ENCODE measurements at places on chromosomes 3 and 15. TPM values are rescaled to one million over a fixed set of nuclear protein-coding genes. Genes with fewer than 3 reads are reported as not detected.

DNA sequence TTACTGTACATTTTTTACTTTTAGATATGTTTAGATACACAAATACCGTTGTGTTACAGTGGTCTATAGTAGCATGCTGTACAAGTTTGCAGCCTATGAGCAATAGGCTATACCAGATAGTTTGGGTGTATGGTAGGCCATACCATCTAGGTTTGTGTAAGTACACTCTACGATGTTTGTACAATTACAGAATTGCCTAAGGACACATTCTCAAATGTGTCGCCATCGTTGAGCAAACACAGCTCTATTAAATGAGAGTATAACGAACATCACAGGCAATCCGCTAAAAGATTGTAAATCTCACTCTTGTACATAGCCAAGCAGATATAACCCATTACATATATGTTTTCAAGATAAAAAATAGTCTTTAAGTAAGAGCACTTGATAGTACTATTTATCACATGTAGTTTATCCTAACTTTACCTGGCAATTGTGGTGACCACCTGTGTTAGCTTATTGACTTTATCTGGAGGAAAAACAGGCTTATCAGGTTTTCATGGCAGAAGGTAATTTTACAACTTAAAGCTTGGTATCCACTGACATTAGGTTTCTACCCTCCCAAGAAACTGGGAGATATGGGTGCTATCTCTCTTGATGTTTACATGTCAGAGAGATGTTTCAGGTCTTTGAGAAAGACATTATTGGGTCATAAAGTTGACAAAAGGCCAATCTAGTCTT is 898.7 kb downstream of the NSUN3 start:
- DNase-seq = peak; percentile 76

ARPP21 gene
- total RNA-seq = not detected

ZNF501 gene
- total RNA-seq = 3.2 TPM

IGSF11 gene
- total RNA-seq = 0.37 TPM

Data from Caco-2 (cell line).